CD4-positive, alpha-beta T cell treated with Interleukin-6 for 4 hours (primary cell): ENCODE measurements at places on chromosomes 5 and 9.

DNA sequence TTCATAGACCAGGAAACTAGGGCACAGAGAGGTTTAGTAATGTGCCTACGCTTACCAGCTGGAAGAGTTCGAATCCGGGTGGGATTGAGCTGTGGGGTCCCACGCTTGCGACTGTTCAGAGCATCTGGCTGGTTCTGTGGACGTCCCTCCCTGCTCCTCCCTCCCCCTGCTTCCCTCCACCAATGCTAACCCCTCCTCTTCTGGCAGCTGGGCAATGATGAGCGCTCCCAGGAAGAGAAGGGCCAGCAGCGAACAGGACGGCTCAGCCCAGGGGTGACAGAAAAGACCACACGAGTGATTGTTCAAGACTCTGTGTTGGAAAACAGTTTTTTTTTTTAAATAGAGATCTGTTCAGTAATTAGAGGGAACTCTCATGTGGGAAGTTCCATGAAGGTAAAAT lies 6.9 kb downstream of the FAM163B start:
- DNase-seq: no peak

DNA sequence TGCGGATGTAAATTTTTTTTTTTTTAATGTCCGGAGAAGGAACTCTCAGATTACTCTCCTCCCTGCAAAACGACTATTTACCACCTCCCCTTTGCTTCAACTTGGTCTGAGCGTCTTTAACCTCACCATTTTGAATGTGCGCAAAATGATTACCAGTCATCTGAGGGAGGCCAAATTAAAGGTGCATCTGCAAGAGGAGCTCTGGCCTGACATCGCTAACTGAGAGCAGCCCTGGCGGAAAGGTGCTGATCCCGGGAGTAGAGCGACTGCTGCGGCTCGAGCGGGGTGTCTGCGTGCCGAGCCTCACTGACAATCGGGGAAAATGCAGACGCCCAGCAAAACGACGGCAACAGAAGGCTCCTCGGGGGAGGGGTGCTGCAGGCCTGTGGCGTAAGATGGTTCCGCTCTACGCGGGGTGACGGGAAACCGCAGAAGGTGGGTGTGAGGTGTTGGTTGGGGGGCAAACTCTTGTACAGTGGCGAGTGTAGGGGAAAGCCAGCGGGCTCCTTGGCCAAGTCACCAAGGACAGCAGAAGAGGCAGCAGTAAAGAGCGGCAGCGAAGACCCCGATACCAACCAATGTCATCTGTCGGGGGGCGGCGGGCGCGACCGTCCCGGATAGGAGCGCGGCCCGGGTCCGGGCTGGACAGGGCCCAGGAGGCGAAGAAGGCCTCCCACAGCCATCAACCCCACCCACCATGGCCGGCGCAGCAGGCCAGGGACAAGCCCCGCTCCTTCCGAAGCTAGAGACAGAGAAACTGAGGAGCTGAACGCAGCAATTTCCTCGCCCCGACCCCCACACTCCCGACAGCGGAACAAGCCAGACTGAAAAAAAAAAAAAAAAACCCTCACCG lies 557 bp downstream of the PJA2 start:
- peak; percentile 82 for DNase-seq

DNA sequence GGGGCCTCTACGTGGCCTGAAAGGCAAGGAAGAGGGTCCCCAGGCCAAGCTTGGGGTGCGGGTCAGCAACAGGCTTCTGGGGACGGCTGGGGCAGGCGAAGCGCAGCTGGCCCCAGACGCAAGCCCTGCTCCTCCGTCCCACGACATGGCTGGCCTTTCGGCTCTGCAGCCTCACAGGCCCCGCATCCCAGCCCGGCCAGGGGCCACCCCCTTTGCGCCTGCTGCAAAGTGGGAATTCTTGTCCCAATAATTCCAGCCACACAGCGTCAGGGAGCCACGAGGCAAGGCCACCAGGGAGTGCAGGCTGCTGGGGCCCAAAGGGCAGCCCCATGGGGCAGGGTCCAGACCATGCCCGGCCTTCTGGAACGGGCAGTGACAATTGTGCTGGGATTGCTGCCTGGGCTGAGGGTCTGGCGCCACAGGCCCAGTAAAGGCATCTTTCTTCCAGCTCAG lies 1.1 kb upstream of the ENTPD2 start:
- DNase-seq: no peak

- no peak for DNase-seq
Measured at GRCh38 chr5:120330558-120330957, 133.5 kb upstream of the PRR16 start.

DNA sequence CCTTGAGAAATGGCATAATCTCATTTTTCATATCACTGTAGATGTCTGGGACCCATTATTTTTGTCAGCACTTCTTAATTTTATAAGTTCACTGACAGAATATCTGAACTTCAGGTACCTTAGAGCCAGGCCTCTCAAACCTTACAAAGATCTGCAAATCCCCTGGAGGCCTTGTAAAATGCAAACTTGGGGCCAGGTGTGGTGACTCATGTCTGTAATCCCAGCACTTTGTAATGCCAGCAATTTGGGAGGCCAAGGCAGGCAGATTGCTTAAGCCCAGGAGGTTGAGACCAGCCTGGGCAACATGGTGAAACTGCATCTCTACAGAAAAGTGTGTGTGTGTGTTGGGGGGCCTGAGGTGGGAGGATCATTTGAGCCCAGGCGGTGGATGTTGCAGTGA lies 30.8 kb downstream of the RASGRF2 start:
- DNase-seq: no peak

- DNase-seq: no peak
Measured at GRCh38 chr9:93890436-93890935, 64.7 kb downstream of the BARX1 start.

- DNase-seq: no peak
Measured at GRCh38 chr5:35345222-35345621, 114.9 kb upstream of the PRLR start.

GRCh38 chr9:7304627-7304995 lies 495.0 kb downstream of the DMAC1 start:
- DNase-seq: no peak

- no peak for DNase-seq
Measured at GRCh38 chr5:75042522-75042921, 9.8 kb downstream of the GCNT4 start.

DNA sequence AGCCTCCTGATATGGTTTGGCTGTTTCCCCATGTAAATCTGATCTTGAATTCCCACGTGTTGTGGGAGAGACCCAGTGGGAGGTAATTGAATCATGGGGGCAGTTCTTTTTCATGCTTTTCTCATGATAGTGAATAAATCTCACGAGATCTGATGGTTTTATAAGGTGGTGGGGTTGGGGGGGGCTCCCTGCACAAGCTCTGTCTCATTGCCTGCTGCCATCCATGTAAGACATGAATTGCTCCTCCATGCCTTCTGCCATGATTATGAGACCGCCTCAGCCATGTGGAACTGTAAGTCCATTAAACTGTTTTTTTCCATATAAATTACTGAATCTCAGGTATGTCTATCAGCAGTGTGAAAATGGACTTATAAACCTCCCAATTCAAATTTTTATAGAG lies 12.8 kb downstream of the XRCC4 start:
- no peak for DNase-seq

- no peak for DNase-seq
Measured at GRCh38 chr9:23554686-23555085, 271.4 kb downstream of the ELAVL2 start.

- DNase-seq: peak; percentile 67
Measured at GRCh38 chr9:131585375-131585774, 40.1 kb downstream of the PRRT1B start.
